T-cell (primary cell): ENCODE measurements at places on chromosomes 2 and 18.

- DNase-seq: peak; percentile 87
Measured at GRCh38 chr2:239275044-239275685, 125.7 kb downstream of the HDAC4 start.

DNA sequence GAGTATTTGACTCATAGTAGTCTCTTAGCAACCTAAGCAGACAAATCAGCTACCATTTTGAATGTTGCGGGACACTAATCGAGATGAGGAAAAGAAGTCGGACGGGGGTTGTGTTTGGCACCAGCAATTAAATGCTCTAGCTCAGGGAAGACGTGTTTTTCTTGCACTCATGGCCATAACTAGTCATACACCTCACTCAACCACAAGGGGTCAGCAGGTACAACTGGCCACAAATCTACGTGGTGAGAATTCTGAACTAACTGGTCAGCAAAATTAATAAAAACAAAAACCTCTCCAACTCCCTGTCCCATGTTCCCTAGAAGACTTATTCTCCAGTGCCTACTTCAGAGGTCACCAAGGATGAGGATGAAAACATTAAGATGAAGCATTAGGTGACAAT lies 1467.8 kb downstream of the DPP10 start:
- no peak for DNase-seq

DNA sequence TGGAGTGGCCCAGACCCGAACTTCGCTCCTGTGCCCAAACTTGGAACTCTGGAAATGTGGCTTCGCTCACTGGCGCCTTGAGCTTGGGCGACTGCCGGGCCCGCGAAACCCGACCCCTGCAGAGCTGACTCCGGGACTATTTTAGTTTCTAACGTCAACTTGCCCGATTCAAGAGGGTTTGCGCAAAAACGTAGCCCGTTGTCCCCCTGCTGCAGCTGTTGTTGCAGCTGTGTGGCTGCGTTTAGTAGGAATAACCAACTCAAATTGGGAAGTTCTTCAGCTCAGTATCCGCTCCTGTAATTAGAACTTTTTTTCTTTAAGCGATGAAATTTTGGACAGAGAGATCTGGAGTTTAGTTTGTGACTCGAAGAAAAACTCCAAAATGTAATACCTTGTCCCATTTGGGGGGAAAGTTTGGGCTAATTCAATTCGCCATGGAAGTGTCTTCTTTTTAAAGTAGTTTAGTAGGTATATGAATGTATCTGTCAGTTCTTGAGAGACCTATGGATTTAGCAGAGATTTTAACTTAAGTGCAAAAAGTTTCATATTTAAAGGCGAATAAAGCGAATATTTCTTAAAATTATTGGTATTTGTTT lies 559 bp downstream of the MYL12A start:
- DNase-seq: no peak

DNA sequence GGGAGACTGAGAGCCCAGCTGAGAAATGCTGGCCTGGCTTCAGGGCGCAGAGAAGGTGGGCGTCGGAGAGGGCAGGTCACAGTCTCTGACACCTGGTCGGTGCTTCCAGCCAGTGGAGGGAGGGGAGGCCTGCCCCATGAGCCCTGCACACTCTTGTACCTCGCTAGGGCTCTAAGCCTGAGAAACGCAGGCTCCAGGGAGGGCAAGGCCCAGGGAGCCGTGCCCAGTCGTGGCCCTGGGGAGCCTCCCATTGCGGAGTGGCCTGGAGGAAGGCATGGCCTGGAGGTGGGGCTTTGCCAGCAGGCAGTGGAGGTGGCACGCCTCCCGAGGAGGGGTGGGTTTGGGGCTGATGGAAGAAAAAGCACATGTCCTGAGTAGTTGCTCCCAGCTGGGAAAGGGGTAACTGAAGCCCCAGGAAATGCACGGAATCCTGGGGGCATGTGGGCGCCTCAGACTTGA lies 39.0 kb downstream of the MTERF4 start:
- DNase-seq: no peak

DNA sequence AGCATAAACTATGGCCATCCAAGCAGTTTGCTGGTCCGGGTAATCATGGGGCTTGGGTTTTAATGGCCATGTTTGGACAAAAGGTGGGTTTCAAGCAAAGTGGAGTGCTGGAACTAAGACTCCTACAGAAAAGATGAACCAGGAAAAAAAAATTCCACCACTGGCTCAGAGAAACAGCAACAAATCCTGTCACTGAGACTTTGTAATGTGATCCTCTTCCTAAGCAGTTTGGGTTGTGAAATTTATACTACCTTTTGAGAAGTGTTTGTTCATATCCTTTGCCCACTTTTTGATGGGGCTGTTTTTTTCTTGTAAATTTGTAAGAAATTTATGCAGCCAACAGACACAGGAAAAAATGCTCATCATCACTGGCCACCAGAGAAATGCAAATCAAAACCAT lies 40.2 kb downstream of the MRPL33 start:
- no peak for DNase-seq

- no peak for DNase-seq
Measured at GRCh38 chr2:158321264-158321663, 135.3 kb downstream of the CCDC148 start.
